ENCODE measurements at places on chromosomes 16 and 17.

GRCh38 chr17:40004712-40005111 is 10.5 kb upstream of the CSF3 start:
- DNase-seq = no peak

GRCh38 chr17:12290207-12290606 is 269.5 kb downstream of the MAP2K4 start:
- DNase-seq = no peak

GRCh38 chr17:54982399-54982798 is 13.8 kb downstream of the STXBP4 start:
- DNase-seq = no peak

DNA sequence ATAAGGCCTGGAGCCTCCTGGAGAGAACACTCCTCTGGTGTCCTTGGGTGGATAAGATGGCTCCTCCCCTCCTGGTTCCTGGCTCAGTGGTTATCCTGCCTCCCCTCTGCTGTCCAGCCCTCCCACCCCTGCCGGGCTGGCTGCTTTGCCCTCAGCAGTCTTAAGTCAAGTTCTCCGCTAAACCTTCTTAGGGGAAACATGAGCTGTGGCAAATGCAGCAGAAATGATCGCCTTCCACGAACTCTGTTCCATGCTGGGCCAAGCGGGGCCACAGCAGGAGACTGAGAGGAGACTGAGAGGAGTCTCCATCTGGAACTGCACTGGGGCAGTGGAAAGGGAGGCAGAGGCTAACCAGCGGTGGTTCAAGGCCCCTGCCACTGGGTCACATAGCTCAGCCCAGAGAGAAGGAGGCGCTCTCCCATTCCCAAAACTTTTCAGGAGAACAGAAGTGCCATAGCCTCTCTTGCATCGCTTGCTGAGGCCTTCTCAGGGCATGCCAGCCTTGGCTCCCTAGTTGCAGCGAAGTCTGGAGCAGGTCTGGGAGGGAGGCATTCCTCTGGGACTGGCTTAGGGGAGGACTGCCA is 26.9 kb downstream of the TNS4 start:
- DNase-seq = no peak

DNA sequence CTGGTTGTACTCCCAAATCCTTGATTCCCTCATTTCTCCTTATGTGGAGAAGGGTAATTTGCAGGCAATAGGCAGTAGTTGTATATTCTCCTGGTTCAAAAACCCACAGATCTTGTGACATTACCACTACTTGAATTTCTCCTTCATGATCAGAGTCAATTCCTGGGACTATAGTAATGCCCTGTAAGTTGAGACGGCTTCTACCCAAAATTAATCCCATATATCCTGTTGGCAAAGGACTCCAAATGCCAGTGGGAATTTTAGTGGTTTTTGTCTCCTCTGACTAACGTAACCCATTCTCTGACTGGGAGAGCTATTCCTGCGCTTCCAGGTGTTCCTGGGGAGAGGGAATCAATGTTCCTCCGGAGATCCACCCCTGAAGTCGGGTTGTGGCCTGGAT is 11.6 kb upstream of the ZNF689 start:
- peak; percentile 75 for DNase-seq

DNA sequence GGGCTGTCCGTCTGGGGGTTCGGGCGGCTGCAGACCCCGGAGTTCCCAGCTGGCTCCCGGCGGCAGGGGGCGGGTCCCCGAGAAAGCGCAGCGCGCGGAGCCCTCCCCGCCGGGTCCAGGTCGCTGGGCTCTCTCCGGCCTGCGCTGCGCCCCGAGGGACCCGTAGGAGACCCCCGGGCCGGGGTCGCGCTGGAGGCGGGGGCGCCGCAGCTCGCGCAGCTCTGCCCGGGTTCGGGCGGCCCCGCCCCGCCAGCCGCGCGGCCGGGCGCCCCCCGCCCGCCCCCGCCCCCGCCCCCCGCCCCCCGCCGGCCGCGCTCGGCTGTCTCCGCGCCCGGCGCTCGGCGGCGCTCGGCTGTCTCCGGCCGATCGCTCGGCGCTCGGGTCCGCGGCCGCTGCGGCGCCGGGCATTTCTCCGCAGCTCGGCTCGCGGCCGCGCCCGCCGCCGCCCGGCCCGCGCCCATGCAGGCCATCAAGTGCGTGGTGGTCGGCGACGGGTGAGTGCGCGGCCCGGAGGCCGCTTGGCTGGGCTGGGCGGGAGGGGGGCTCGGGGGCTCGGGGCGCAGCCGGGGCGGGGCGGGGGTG is at the start of gene RAC3:
Gene RAC3 (plus strand): TSS at position 376 of the 582 bp plus-strand sequence. CDS start 84 bp downstream, at position 460.
- no peak for DNase-seq

- no peak for DNase-seq
These were observed 181.6 kb downstream of the RAB11FIP4 start for GRCh38 chr17:31573047-31573446.

GRCh38 chr17:7552621-7553051 is 3.8 kb downstream of the TNFSF12 start:
- no peak for DNase-seq

DNA sequence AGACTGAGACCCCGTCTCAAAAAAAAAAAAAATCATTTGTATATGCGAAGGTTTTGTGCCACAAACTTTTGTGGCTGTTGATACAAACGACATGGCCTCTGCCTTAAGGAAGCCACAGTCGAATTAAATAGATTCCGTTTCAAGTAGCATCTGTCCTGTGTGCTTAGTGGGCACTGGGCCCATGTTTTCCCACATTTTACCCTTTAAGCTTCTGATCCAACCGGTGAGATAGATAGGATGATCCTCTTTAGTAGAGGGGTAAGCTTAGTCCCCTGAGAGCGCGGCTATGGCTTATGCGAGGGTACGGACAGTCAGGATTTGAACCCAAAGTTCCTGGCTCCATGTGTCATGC is 776 bp upstream of the TMEM219 start:
- DNase-seq = no peak

- DNase-seq = no peak
These were observed 39.0 kb upstream of the AKAP1 start for GRCh38 chr17:57045868-57046704.

- no peak for DNase-seq
These were observed 20.5 kb downstream of the RNF157 start for GRCh38 chr17:76219670-76220383.

DNA sequence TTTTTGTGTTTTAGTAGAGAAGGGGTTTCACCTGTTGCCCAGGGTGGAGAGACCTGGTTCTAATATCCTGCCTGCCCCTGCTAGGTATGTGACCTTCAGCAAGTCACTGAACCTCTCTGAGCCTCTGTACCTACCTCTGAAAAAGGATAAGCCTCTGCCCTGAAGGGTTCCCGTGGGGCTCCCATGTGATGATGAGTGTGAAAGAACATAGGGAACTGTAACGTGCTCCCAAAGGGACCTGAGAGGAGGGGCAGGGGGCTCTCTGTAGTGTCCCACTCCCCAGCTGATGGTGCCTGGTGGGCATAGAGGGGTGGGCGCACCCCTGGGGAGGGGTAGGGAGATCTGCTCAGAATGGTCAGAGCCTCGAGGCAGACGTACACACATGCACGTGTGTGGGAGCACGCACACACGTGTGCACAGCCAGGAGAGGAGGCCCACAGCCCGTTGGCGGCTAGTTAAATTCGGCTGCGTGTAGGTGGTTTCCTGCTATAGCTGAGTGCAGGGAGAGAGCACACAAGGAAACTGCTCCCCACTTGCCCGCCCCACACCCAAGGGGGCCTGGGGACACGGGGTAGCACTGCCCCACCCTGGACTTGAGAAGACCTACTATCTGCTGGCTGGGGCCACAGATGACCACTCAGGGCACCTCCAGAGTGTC is 6.7 kb downstream of the KCNH4 start:
- no peak for DNase-seq

- DNase-seq = peak; percentile 70
These were observed 84.6 kb upstream of the PMFBP1 start for GRCh38 chr16:72256398-72257066.

GRCh38 chr16:24800586-24800985 is 45.2 kb upstream of the SLC5A11 start:
- no peak for DNase-seq

GRCh38 chr17:56593646-56594319 is at the start of gene NOG:
Gene NOG, plus strand, starts transcription at chr17:56593699. Its CDS starts 525 bp downstream, at chr17:56594224.
- DNase-seq = peak; percentile 11
